NCI-H187 (cell line): ENCODE measurements at places on chromosomes 2 and 18.

- no peak for DNase-seq
These were observed 64.7 kb downstream of the PTPN2 start for GRCh38 chr18:12819322-12819721.

DNA sequence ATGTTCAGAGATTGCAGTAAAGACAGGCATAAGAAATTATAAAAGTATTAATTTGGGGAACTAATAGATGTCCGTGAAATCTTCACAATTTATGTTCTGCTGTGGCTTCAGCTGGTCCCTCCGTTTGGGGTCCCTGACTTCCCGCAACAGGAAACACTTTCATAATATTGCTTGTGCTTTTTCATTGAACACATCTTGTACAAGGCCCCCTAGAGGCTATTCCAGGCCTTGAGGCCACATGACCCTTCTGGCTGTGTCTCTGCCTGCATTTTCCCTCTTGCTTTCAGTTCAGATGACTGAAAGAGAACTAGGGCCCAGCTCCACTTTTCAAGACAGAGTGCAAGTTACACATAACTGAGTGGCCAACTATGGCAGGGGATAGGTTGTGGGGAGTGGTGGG, 164.1 kb downstream of the TMEM247 start:
- DNase-seq = no peak

DNA sequence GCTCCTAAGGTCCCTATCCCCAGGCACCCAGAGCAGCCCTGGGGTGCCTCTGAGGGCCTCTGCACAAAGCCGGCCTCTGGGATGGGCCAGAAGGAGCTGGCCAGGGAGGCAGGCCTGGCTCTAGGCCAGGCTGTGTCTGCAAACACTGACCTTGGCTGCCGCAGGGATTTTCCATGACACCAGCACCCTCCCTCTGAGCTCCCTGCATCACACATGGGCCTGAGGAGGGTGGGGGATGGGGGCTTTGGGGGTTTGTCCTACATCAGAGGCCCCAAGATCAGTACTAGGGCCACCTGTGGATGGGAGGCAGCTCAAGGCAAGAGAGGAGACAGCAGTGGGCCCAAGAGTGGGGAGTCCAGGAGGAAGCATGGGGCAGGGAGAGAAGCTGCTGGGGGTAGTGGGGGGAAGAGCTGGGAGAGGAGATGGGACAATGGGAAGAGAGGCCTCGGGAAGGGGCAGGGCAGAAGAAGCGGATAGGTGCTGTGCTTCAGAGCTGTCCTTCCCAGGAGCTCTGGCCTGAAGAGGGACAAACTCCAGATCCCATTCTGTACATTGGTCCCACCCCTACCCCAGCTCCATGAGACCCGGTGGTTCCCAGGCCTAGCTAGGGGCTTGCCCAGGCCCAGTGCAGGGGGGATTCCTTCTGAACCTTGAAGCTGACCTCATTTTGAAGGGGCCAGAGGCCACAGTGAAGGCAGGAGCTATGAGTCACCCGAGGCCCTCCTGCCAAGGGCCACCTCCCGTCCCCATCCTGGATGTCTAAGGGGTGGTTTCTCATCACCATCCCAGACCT, 28.0 kb downstream of the KCNK3 start:
- no peak for DNase-seq

DNA sequence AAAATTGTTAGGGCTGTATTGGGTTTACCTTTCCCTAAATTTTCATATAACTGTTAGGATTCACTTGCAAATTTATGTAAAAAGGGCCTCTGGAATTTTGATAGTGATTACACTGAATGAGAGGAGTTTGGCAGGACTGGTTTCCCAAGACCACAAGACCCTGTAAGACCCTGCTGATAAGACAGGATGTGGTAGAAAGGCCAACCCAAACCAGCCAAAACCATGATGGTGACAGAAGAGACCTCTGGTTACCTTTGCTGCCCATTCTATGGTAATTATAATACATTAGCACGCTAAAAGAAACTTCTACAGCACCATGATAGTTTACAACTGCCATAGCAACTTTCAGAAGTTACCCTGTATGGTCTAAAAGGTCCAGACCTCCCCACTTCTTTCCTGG, 8.3 kb upstream of the CASP10 start:
- no peak for DNase-seq

DNA sequence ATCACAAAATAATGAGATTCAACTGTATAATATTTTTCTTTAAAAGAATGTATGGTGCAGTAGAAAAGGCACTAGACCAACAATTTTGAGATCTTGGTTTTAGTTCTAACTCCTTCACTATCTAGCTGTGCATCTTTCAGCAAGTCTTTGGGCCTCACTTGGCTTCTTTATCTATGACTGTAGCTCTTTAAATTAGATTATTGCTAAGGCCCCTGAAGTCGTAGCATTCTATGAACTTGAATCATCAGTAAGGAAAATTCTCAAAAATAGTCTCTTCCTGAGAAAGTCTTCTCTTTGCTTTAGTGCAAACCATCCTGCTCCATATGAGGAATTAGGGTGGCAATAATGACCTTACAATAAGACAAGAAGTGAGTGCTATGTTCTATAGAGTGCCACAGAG, 140.4 kb downstream of the FTCDNL1 start:
- no peak for DNase-seq

- no peak for DNase-seq
These were observed 419.2 kb downstream of the NR4A2 start for GRCh38 chr2:155913356-155913755.

GRCh38 chr18:8623549-8624106, 14.4 kb downstream of the RAB12 start:
- DNase-seq = no peak
